NCI-H2081 (cell line): ENCODE measurements at places on chromosomes 16 and 17.

- DNase-seq = no peak
These were observed 37.9 kb downstream of the PIGL start for GRCh38 chr17:16254773-16255400.

DNA sequence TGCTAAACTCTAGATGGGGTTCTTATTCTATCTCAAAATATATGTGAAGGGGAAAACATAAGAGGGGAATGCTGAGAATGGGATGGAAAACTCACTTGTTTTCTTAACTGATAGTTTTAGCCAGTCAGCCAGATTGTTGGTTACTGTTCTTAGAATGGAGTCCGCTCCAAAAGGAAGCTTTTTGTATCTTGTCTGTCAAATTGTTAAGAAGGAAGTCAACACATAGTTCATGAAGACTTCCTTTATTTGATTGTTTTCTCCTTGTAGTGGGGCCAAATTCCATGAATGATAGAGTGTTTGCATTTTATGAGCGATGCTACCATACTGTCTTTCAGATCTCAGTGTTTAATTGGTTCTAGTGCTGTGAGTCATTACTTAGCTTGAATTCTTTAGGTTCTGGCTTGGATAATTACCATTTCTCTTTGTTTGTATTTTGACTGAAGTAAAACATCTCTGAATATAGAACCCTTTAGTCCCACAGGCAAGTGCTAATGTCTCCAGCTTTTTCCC, 98.3 kb upstream of the GOT2 start:
- DNase-seq = no peak

DNA sequence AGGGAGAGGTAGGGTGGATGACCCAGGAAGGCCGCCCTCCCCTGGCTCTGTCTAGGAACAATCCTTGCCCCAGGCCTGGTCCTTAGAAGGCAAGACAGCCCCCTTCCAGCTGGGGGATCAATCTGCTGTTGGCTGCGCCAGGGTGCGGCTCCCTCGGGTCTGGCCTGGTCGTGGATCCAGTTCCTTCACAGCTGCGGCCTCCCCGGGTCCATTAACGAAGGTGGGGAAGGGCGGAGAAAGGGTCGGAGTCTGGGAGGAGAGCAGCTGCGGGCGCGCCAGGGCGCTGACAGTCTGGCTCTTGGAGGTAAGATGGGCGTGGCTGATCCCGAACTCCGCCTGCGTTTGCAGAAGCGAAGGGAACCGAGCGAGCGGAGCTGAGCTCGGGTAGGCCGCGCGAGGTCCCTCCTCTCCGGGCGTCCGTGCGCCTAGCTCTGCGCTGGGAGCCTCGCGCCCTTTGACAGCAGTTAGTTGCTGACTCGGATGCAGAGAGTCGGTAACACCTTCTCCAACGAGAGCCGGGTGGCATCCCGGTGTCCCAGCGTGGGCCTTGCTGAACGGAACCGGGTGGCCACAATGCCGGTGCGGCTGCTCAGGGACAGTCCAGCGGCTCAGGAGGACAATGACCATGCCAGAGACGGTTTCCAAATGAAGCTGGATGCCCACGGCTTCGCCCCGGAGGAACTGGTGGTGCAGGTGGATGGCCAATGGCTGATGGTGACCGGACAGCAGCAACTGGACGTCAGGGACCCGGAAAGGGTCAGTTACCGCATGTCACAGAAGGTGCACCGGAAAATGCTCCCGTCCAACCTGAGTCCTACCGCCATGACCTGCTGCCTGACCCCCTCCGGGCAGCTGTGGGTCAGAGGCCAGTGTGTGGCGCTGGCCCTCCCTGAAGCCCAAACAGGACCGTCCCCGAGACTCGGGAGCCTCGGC, at the start of gene HSPB9:
HSPB9 (plus strand) TSS at position 434 of the 933 bp plus-strand sequence; CDS start at position 481, 47 bp downstream.
- DNase-seq = no peak

- DNase-seq = no peak
These were observed 23.6 kb downstream of the RAB40B start for GRCh38 chr17:82674656-82675475.

- no peak for DNase-seq
These were observed 5.0 kb upstream of the CCL8 start for GRCh38 chr17:34314279-34314678.

DNA sequence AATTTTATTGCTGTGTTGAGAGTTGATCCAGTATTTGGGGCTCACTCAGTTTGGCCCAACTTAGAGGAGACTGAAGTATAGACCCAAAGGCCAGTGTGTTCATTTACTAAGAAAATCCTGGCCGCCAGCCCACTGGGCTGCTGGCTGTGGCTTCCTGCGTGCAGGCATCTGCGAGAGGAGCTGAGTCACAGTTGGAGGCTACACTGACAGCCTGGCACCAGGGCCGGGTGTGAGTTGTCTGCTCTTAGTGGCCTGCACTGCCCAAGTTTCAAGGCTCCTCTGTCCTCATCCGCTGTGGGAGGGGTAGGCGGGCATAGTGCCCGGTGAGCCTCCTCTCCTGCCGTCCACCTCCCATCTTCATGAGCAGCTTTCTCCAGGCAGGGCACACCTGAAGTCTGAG, 54.2 kb downstream of the PLD6 start:
- no peak for DNase-seq

DNA sequence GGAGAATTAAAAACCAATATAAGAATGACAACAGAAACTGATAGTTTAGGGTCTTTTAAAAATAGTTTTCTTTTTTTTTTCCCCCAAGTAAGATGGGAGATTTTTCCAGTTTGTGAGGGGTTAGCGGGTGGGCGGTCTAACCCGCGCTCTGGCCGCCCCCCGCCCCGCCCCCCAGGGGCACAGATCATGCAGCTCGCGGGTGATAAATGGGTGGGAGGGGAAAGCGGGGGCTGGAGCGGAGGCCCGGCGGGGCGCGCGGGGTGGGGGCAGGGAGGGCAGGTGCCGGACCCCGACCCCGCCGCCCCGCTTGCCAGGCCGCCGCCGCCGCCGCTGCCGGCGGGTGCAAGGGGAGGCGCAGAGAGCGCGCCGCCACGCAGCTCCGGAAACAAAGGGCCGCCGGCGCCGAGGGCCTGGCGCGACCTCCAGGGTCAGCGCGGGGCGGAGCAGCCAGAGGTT, 60.1 kb upstream of the GSE1 start:
- DNase-seq = no peak
